Dermis microvascular lymphatic vessel endothelial cell (primary cell): ENCODE measurements at places on chromosomes 5 and 9. TPM values are rescaled to one million over a fixed set of nuclear protein-coding genes. Genes with fewer than 3 reads are reported as not detected.

RORB gene
- total RNA-seq = not detected in 2 replicates

DNA sequence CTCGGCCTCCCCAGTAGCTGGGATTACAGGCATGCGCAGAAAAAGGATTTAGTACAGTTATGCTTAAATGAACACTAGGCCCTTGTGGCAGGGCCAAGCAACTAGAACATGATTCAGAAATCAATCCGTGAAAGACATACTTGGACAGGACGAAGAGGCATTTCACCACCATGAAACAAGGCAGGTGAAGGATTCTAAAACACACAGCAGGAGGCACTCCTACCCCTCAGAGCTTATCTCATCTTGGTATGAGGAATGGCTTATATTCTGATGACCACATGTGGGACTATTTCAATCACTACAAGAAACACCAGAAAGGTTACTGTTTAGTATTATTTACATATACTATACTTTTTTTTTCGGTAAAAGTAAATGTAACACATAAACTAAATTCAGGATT, 15.7 kb downstream of the OR2S2 start:
- DNase-seq = no peak

GRCh38 chr5:98461485-98461884, 312.0 kb upstream of the RGMB start:
- no peak for DNase-seq

DNA sequence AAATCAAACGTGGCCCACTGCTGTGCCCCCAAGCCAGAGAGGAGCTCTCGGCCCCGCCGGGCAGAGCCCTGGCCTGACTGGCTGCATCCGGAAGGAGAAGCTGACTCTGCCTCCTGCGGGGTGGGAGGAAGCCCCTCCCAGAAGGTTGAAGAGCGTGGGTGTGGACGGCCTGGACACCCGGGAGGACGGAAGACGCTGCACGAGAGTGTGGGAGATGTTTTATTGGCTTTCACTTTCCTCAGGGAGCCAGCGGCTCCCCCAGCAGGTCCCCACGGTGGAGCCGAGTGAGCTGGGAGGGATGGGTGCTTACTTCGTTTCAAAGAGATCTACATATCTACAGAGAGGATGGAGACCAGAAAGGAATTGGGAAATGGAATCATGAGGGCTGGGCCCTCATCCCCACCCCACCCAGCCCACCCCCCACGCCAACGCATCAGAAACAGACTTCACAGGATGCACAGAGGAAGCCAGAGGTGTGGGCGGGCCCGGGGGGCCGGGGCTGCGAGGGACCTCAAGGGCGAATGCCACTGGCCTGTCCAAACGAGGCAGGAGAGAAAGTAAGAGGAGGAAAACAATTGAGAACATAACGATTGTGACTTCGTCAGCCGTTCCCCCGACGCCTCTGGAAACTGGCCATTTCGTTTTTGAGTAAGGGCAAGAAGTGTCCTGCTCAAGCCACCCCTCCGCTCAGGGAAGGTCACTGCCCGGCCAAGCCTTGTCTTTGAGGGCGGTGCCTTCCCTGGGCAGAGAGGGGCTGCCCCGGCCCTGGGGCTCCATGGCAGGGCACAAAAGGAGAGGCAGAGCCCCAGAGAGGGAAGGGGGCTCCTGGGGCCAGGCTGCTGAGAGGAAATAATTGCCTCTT, 32.1 kb downstream of the FAM163B start:
- no peak for DNase-seq

- DNase-seq = peak; percentile 95
Measured at GRCh38 chr5:76831110-76831452, 12.3 kb downstream of the F2RL1 start.
